Activated CD4-positive, alpha-beta memory T cell treated with anti-CD3 and anti-CD28 coated beads for 36 hours (primary cell): ENCODE measurements at places on chromosomes 2 and 18. TPM values are rescaled to one million over a fixed set of nuclear protein-coding genes. Genes with fewer than 3 reads are reported as not detected.

The TEX44 gene
- total RNA-seq = not detected

The TCF7L1 gene
- total RNA-seq = not detected

GRCh38 chr2:140526575-140526974, 1604.2 kb downstream of the LRP1B start:
- H3K27me3 ChIP-seq = no peaks in the 10 kb centered on the region
- no peak overlapping the region for H3K4me3 ChIP-seq
- no peak for DNase-seq
- H3K4me1 ChIP-seq = no peaks in the 10 kb centered on the region
- H3K27ac ChIP-seq = no peak overlapping the region

- DNase-seq = no peak
- H3K27me3 ChIP-seq = no peaks in the 10 kb centered on the region
- no peaks in the 10 kb centered on the region for H3K4me1 ChIP-seq
Measured at GRCh38 chr2:99663641-99664040, 173.8 kb upstream of the REV1 start.

DNA sequence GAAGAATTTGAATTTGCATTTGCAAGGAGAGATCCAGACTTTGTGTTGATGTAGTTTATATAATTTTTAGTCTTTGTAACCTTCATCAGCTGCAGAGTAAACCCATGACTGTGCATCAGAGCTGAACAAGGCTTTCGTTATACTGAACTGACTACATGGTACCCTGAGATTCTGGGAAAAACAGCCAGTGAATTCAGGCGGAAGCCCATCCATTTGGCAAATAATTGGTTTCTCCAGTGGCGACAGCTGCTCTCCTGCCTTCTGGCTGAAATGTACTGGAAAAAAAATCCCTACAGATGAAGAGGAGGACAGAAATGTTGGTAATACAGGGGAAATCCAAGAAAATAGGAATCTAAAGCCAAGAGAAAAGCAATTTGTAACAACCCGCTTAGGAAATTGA, 657.5 kb upstream of the CDH7 start:
- no peaks in the 10 kb centered on the region for H3K4me1 ChIP-seq
- no peak for DNase-seq
- no peak overlapping the region for H3K27ac ChIP-seq
- no peaks in the 10 kb centered on the region for H3K27me3 ChIP-seq
- H3K4me3 ChIP-seq = no peak overlapping the region

The FHOD3 gene
- total RNA-seq = not detected
